ENCODE measurements at places on chromosomes 2 and 18.

DNA sequence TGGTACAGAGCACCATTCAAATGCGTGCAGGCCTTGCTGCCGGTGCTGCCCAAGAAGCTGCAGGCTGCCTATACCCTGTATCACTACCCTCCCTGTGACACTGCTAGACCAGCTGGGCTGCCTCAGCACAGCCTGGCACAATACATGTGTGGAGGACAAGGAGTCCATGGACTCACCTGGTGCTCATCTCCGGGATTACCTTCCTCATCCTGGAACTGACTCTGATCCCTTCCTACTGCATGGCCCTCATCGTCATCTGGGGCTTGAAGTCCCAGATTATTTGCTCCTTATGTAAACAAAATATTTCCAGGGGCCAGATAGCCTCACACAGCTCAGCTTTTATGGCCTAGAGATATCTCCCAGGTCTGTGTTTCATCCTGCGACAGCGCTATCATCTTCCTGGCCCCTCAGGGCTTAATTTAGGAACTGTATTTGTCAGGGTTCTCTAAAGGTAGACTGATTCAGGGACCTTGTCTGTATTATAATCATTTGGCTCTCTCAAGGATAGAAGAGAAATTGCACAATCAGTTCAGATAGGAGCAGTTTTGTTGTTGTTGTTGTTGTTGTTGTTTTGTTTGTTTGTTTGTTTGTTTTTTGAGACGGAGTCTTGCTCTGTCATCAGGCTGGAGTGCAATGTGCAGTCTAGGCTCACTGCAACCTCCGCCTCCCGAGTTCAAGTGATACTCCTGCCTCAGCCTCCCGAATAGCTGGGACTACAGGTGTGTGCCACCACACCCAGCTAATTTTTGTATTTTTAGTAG lies 42.9 kb downstream of the WDR75 start:
- DNase-seq, result no peak

- no peak for DNase-seq
Measured at GRCh38 chr2:88857951-88858411, 166.5 kb downstream of the RPIA start.

DNA sequence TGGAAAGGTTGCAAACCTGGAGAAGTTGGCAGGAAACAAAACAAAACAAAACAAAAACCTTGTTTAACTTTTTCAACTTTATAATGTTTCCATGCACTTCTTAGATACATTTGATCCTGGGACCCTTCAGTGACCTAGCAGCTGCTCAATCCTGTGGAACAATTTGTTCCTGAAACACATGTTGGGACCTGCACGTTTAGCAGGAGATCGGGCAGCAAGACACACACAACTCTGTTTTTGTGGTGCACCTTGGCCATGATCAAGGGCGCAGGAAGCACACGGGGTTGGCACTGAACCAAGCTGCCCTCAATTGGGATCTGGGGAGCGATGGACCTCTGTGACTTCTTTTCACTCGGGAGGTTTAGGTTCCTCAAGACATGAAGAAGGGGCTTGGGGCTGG lies 268.7 kb downstream of the LOXHD1 start:
- DNase-seq, result no peak

DNA sequence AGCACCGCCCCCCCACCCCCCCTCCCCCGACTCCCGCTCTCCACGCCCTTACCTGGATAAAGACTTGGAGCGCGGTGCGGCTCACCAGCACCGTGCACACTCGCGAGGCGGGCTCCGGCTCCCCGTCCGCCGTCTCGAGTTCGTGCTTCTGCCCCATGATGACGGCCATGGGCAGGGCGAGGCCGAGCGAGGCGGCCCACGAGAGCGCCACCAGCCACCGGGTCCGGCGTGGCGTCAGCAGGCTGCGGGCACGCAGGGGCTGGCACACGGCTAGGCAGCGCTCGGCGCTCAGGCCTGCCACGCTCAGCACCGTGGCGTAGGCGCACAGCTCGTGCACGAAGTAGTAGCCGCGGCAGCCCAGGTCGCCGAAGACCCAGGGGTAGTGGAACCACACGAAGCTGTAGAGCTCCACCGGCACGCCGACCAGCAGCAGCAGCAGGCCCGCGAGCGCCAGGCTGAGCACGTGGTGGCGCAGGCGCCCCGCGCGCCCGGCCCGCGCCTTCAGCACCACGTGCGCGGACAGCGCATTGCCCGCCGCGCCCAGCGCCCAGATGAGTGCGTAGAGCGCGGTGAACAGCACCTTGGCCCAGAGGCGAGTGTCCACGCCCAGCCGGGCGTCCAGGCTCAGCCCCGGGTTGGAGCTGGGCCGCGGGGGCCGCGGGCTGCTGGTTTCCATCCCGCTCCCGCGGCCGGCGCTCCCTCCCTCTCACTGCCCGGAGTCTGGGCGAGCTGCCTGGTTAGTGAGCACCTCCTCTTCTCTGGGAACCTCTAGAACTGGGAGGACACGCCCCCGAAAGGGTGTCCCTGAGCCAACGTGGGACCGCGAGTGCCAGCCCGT lies at the start of gene NTSR2:
NTSR2 (minus strand) TSS at position 742 of the 838 bp plus-strand sequence; CDS start at position 676, 66 bp downstream.
- peak; percentile 85 for DNase-seq

GRCh38 chr2:232489516-232490220 lies 2.0 kb upstream of the ECEL1 start:
- DNase-seq, result no peak

- no peak for DNase-seq
Measured at GRCh38 chr2:157150747-157151146, 106.8 kb upstream of the GALNT5 start.

DNA sequence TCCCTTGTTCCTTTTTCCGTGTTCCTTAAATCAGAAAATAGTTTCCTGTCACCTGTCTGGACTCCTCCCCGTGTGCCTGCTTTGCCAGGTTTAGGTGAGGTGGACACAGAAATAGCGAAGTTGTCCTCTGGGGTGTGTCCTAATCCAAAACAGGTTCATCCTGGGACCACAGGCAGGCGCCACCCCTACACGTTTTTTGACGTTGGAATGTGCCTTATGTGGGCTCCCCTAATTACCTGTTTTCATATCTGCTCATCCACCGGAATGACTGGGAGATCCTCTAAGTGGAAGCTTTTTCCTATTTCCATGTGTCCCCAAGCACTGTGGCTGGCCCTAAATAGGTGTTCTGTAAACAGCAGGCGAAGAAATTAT lies 49.0 kb upstream of the PAIP2B start:
- no peak for DNase-seq

GRCh38 chr2:174901075-174901474 lies 104.1 kb downstream of the CHN1 start:
- DNase-seq, result no peak

DNA sequence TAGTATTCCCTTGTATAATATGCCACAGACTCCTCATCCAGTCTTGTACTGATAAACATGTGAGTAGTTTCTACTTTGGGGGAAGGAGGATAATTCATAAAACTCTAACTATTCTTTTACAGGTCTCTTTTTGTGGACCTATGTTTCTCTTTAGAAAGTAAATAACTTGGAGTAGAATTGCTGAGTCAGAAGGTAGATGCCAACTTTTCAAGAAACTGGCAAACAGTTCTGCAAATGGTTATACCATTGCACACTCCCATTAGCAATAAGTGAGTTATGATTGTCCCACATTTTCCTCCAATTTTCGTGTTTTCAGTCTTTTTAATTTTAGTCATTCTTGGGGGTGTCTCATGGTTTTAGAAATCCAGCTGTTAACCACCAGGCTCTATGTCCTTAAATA lies 477.2 kb upstream of the LRRTM4 start:
- DNase-seq, result no peak

DNA sequence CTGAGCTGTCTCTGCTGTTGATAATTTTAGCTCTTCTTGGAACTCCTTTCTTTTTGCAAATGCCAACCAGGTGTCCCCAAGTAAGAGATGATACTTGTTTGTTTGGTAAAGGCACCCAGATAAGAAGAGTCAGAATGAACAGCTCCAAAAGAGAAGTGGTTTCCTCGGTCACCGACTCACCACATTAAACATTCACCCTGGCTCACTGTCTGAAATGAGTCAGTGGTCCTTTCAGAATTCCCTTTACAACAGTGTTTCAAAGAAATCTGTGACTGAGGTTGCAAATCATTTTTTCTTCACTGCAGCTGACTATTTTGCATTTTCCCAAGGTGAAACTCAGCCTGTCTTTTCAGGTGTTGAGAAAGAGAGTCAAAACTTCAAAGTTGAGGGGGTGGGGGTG lies 16.2 kb upstream of the CXCR4 start:
- DNase-seq, result no peak

- DNase-seq, result no peak
Measured at GRCh38 chr2:233130024-233130423, 69.9 kb downstream of the INPP5D start.

DNA sequence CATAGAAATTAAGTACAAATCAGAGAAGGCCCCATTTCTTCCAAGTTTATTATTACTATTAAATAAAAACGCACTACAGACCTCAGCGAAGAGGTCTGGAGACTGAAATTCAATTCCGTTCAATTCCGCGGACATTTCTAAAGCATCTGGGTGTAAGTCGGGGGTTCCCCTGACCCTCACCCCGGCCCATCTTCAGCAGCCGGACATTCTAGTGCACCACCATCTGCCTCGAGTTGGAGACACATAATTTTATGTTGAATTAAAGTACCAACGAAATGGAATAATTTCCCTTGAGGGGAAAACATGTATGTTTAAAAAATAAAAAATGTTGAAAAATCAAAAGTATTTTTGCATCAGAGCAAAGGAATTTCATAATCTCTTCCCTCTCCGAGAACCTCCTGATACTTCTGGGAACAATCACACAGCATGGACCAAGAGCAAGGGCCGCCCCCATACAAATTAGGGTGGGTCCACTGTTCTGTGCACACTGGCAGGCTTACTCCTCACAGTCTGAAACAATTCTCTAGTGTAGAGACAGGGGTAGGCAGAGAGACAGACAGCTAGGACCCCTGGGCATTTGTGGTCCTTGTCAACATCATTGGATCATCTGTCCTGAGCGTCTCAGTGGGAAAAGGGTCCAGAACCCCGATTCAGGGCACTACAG lies 29.3 kb downstream of the MBP start:
- DNase-seq, result no peak

Measured in right forelimb (tissue), 1 donor.